ENCODE measurements at places on chromosomes 13 and 19.

- DNase-seq = no peak
Observed at GRCh38 chr13:94494026-94494425, 14.5 kb upstream of the DCT start.

DNA sequence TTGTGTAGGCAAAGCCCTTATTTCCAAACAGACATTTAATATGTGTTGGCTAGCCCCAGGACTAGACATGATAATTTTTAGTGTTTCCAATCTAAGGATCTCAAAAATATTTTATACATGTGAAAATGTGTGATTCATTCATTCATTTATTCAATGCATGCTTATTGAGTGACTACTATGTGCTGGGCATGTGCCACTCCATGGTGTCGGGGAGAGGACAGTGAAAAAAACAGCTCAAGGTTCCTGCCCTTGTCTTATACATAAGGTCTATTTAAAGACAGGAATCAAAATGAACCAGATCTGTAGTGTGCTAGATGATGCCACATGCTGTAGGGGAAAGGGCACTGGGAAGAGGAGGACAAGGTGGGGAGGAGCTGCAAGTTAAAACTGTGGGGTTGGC is 36.5 kb downstream of the GJA3 start:
- no peak for DNase-seq

DNA sequence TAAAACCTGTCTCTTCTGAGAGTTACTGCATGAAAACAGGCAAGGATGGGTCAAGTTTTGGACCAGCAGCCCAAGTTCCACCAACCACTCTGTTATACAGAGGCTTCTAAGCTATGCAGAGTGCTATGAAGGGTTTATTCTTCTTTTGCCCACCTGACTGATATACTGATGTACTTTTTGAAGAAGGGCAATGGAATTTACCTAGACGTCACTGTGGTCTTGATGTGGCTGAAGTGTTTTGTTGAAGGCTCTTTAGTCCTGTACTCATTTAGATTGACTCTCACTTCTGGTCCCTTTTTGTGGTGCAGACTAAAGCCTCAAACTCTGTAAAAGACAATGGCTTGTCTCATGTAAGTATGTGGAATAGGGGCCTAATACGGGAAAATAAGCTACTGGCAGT is 92.0 kb downstream of the DGKH start:
- DNase-seq = no peak

- no peak for DNase-seq
Observed at GRCh38 chr13:20424949-20425348, 100.7 kb downstream of the CRYL1 start.

GRCh38 chr19:12891553-12892021 is 627 bp downstream of the GCDH start:
- DNase-seq = no peak
